ENCODE measurements at places on chromosomes 6 and 20.

DNA sequence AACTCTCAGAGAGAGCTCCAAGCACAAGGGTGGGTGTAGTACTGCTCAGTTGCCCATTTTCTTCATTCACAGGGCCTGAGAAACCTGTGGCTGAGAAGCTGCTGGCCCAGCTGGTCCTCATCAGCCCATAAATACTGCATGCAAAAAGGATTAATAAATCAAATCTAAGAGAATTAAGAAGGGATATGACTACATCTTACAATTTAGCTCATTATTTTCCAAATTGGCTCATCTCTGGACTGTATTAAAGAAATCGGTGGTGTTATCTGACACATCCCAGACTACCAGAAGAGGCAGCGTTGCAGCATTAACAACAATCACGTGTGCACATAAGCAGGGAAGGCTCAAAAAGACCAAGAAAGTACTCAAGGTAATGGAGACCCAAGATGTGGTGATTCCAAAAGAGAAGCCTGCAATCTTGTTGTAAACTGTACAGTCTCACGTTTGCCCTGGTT, 90.7 kb downstream of the CD24 start:
- DNase-seq = no peak

DNA sequence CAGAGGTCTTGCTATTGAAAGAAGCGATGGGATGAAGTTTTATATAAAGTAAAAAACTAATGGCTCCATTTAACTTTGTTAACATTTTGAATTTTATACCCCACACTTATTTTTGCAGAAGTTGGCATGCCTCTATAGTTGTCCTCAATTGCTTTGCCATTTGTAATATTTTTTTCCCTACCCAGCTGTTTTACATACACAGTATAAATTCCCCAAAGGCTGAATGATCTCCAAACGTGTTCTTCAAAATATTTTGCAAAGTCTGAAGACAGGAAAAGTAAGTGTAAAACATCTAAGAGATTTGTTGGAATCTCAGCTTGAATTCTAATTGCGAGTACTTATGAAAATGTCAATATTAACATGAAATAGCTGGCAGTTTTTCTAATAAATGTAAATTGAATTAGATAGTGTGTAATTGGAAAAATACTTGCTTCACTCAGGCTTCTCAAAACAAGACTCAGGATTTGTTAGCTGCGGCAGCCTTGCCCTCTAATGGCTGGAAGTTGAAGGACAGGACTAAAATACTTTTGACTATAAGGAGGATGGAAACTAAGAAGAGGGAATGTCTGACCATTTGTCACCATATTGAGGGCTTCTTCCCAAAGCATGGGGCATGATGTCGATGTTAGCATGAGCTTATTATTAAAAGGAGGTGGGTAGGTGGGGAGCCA, 226.8 kb downstream of the UST start:
- peak; percentile 27 for DNase-seq

DNA sequence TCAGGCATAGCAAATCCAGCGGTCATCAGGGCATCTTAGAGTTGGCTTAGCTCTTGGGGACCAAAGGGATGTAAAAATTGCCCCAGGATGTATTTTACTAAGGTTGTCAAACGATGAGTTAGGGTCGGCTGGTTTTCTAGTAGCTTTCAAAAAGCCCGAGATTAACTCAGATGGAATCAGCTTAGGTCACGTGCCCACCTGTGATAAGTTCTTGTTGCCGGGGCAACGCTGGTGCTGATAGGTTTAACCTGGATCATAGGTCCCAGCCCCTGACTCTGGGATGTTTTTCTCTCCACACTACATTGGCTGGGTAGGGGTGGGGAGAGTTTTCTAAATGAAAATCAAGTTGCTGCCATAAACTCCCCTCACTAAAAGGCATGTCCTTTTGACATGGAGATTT, 257.3 kb upstream of the SULF2 start:
- no peak for DNase-seq

DNA sequence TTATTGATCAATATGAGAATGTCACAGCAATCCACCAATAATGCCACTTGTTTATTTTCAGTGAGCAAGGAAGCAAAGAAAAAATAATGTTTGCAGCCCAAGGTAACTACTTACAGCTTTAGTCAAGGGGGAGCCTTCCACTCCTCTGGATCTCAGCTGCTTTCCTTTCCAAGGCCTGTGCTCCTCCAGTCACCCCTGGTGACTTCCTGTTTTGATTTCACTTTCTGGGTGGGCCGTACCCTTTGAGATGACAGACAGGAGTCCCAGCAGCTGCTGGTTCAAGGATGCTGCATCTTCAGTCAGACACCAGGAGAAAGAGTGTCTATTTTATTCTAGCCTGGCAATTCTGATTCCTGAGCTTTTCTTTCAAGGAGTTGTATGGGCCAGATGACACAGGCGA, 5.6 kb upstream of the VNN2 start:
- no peak for DNase-seq

DNA sequence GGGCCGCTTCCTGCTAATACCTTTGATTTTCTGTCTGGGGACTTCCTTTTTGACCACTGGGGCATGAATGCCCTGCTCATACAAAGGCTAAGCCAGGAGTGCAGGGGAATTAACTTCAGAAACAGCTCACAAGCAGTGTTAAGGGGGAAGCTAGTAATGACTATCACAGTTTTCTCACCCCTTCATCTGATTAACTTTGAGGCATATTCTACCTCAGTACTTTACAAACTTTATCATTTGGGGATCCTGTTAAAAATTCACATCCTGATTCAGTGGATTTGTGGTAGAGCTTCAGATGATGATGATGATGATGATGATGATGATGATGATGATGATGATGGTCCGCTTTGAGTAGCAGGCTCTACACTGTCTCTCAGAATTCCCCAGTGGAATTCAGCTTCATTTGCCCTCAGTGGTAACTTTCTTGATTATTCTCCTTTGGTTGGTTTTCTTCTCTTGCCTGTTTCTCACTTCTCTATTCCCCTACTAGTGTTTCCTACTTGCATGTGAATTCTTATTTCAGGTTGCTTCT, 78.4 kb upstream of the TMEM170B start:
- DNase-seq = no peak
